ENCODE measurements at places on chromosomes 13 and 19.

GRCh38 chr19:21691661-21692060 is 75.7 kb downstream of the ZNF100 start:
- no peak for DNase-seq

- no peak for DNase-seq
Observed at GRCh38 chr13:85503797-85504196, 295.4 kb downstream of the SLITRK6 start.

DNA sequence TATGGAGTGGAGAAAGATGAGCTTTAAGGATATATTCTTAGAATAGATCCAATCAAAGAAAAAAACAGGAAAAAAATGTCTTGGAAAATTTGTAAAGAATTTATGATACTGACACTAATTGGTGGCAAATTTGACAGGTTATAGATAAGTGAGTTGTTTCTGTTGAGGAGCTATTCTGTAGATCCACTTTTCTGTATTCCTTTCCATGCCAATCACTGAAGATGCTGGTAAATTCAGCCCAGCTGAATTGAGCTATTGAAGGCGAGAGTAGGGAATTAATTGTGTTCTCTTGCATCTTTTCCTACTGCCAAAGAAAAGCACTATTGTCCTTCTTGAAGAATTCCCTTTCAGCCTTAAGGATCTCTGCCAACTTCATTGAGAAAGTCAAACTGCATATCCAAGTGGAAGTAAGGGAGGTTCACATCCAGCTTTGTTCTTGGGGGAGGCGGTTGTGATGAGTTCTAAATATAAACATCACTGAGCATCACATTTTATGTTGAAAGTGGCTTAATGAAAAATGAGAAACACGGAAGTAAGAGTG is 113.1 kb downstream of the PCDH9 start:
- no peak for DNase-seq

GRCh38 chr19:41939861-41940730 is 11.8 kb upstream of the ERFL start:
- no peak for DNase-seq

- no peak for DNase-seq
Observed at GRCh38 chr13:98328511-98328910, 151.4 kb upstream of the RNF113B start.

DNA sequence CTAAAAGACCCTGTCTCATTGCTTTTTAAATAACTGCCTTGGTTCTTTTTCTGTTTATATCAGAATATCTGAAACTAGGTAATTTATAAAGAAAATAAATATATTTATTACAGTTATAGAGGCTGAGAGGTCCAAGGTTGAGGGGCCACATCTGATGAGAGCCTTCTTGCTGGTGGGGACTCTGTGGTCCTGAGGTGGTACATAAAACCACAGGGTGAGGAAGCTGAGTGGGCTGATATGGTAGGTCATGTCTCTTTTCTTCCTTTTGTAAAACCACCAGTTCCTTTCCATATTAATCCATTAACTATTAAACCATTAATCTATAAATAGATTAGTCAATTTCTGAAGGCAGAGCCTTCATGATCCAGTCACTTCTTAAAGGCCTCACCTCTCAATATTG is 109.5 kb upstream of the SPRY2 start:
- DNase-seq, result no peak

GRCh38 chr13:59979589-59979988 is 184.1 kb downstream of the DIAPH3 start:
- DNase-seq, result no peak

DNA sequence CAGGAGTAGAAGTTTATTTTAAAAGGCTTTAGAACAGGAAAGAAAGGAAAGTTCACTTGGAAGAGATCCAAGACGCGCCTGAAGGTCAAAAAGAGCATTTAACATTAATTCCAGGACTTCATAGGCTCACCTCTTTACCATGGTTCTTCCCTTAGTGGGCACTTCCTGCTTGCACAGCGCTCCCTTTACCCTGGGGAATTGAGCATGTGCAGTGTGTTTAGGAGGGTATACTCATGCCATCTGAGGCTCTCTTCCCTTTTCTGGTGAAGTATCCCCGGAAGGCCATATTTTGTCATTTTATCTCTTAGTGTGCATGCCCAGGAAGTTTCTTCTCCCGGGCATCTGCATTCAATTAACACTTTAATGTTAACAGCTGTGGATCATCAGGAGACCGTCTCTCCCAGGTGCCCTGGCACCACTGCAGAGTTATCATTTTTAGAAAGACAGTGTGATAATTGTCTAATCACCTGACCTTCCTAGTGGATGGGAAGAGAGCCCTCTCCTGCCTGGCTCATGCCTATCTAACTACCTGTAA is 66.1 kb upstream of the ABCC4 start:
- no peak for DNase-seq

- DNase-seq, result no peak
Observed at GRCh38 chr19:42487032-42487797, 41.1 kb downstream of the CEACAM1 start.

DNA sequence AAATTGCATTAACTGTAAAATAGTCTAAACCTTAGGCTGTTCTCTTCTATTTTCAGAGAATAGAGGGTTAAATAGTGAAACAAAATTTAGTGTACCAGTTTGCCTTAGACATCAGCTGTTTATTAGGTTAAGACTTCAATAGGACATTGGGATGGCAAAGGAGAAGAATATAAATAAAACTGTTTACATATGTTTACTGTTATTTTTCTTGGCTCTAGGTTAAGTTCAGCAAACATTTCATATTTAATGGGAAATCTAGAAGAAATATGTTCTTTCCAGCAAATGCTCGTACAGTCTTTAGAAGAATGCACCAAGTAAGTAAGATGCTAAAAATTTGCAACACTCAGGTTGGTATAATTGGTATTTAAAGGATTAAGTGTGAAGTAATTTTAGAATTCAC is 76.5 kb upstream of the TEX29 start:
- DNase-seq, result no peak

GRCh38 chr13:30978981-30979956 is 46.8 kb downstream of the TEX26 start:
- DNase-seq, result no peak

DNA sequence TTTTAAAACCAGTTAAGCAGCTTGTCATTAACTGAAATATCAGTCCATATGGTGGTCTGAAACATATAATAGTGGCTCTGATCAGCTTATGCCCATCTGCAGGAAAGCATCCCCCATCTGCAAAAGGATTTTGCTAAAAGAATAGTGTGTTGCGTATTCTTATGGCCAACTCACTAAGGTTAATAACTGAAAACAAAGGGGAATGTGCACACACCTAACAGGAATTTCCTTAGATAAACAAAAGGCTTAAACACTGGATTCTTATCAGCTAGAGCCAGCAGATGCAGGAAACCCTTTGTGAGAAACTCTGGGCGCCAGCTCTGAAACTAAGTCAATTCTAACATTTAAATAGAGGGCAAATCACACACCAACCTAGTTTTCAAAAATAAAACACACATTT is 22.1 kb downstream of the VPS36 start:
- no peak for DNase-seq

- DNase-seq, result no peak
Observed at GRCh38 chr13:94617389-94618000, 15.8 kb downstream of the GPR180 start.

- no peak for DNase-seq
Observed at GRCh38 chr13:106352850-106353249, 182.6 kb downstream of the EFNB2 start.

All from stimulated activated CD4-positive, alpha-beta T cell treated with anti-CD3 and anti-CD28 coated beads, TNF-alpha, amount 100 ng/mL, for 48 hours (primary cell).